ENCODE measurements at places on chromosomes 5 and 9.

- DNase-seq: no peak
Measured at GRCh38 chr5:7565559-7565958, 169.6 kb downstream of the ADCY2 start.

GRCh38 chr5:173094012-173094661 lies 38.0 kb downstream of the CREBRF start:
- DNase-seq: no peak

GRCh38 chr9:71122421-71122820 lies 1.0 kb upstream of the TRPM3 start:
- no peak for DNase-seq

DNA sequence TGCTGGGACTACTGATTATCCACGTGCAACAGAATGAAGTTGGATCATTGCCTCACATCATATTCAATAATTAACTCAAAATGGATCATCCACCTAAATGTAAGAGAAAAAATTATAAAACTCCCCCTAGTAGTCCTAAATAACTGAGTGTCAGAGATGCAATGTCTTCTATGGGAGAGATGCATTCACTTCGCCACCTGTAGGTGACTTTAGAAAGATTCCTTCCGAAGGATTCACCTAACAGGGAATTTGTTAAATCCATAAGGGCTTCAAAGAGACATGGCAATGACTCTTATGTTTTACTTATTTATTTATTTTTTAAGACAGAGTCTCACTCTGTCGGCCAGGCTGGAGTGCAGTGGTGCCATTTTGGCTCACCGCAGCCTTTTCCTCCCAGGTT lies 526.0 kb downstream of the MTRR start:
- DNase-seq: no peak

GRCh38 chr9:19527663-19528062 lies 118.9 kb downstream of the ACER2 start:
- DNase-seq: no peak

- DNase-seq: no peak
Measured at GRCh38 chr9:120914396-120914795, 12.2 kb downstream of the TRAF1 start.

All from H9 (cell line).